ENCODE measurements at places on chromosomes 3 and 15. TPM values are rescaled to one million over a fixed set of nuclear protein-coding genes. Genes with fewer than 3 reads are reported as not detected.
A peak's percentile ranks its signal among the peaks of the same experiment; 100 is the strongest.

The TRPM1 gene
- not detected for total RNA-seq

The MUSTN1 gene
- total RNA-seq: 5.4 TPM

The NCEH1 gene
- 62.1 TPM for total RNA-seq

The GHSR gene
- total RNA-seq: not detected

The SH3BP5 gene
- total RNA-seq: 110 TPM

The DMXL2 gene
- total RNA-seq: 55.2 TPM

The UROC1 gene
- total RNA-seq: not detected

The RNF7 gene
- total RNA-seq: 68.6 TPM

The CCR3 gene
- 0.43 TPM for total RNA-seq

The SEMA3G gene
- 27.6 TPM for total RNA-seq

The PLSCR2 gene
- not detected for total RNA-seq

- H3K27ac ChIP-seq: no peak overlapping the region
- H3K4me1 ChIP-seq: peaks cover 21% of the 10 kb centered on the region
- no peaks in the 10 kb centered on the region for H3K27me3 ChIP-seq
These were observed 203.0 kb downstream of the THRB start for GRCh38 chr3:24291646-24292045.

GRCh38 chr15:58962662-58963565 lies 24.5 kb upstream of the RNF111 start:
- H3K4me1 ChIP-seq: no peaks in the 10 kb centered on the region
- DNase-seq: no peak
- H3K27me3 ChIP-seq: no peaks in the 10 kb centered on the region
- no peaks in the 10 kb centered on the region for H3K36me3 ChIP-seq
- no peak overlapping the region for H3K4me3 ChIP-seq

- H3K4me1 ChIP-seq: peaks cover 18% of the 10 kb centered on the region
- no peak overlapping the region for H3K27ac ChIP-seq
- no peaks in the 10 kb centered on the region for H3K36me3 ChIP-seq
- DNase-seq: no peak
- no peak overlapping the region for H3K4me3 ChIP-seq
- no peaks in the 10 kb centered on the region for H3K27me3 ChIP-seq
These were observed 5.4 kb downstream of the CLN6 start for GRCh38 chr15:68224108-68224507.

- DNase-seq: no peak
- peak overlapping the region; percentile 2 for H3K4me3 ChIP-seq
- H3K36me3 ChIP-seq: peaks cover 57% of the 10 kb centered on the region
- H3K27me3 ChIP-seq: no peaks in the 10 kb centered on the region
- H3K27ac ChIP-seq: peak overlapping the region; percentile 55
These were observed 8.1 kb downstream of the WDR82 start for GRCh38 chr3:52270252-52270754.

GRCh38 chr3:152650177-152650576 lies 184.8 kb upstream of the P2RY1 start:
- no peak for DNase-seq
- no peaks in the 10 kb centered on the region for H3K4me1 ChIP-seq
- no peak overlapping the region for H3K27ac ChIP-seq
- H3K27me3 ChIP-seq: no peaks in the 10 kb centered on the region

- DNase-seq: no peak
- no peaks in the 10 kb centered on the region for H3K27me3 ChIP-seq
- no peak overlapping the region for H3K4me3 ChIP-seq
- no peak overlapping the region for H3K27ac ChIP-seq
These were observed 28.4 kb upstream of the ARL8B start for GRCh38 chr3:5093731-5094130.

GRCh38 chr15:89442155-89442554 lies 54.2 kb downstream of the RHCG start:
- no peak overlapping the region for H3K4me3 ChIP-seq
- H3K27me3 ChIP-seq: peaks cover 6% of the 10 kb centered on the region
- H3K27ac ChIP-seq: no peak overlapping the region
- DNase-seq: peak; percentile 54
- no peaks in the 10 kb centered on the region for H3K36me3 ChIP-seq
- no peaks in the 10 kb centered on the region for H3K4me1 ChIP-seq

DNA sequence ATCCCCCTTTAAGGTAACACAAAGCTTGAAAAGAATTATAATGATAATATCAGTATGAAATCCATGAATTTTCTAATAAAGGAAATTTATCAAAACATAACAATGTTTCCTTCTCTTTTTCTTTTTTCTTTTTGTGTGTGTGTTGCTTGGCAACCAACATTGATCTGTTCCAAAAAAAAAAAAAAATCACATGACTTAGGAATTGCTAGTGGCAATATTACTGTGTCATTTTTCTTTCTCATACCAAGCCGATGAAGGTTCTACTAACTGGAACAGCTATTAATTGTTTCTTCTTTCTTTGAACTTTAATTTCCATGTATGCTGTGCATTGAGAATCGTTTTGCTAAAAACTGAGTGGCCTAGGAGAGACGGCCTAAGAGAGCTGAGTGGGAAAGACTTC lies 317.7 kb upstream of the ONECUT1 start:
- H3K27me3 ChIP-seq: no peaks in the 10 kb centered on the region
- H3K36me3 ChIP-seq: no peaks in the 10 kb centered on the region
- no peak overlapping the region for H3K27ac ChIP-seq
- no peak for DNase-seq

GRCh38 chr3:16262174-16262573 lies 2.6 kb downstream of the DPH3 start:
- H3K27me3 ChIP-seq: no peaks in the 10 kb centered on the region
- peaks cover 18% of the 10 kb centered on the region for H3K4me1 ChIP-seq
- no peak overlapping the region for H3K27ac ChIP-seq
- no peak for DNase-seq
- H3K4me3 ChIP-seq: no peak overlapping the region

GRCh38 chr3:37922721-37923568 lies 61.3 kb downstream of the CTDSPL start:
- DNase-seq: no peak
- H3K27ac ChIP-seq: peak overlapping the region; percentile 48
- H3K36me3 ChIP-seq: no peaks in the 10 kb centered on the region

DNA sequence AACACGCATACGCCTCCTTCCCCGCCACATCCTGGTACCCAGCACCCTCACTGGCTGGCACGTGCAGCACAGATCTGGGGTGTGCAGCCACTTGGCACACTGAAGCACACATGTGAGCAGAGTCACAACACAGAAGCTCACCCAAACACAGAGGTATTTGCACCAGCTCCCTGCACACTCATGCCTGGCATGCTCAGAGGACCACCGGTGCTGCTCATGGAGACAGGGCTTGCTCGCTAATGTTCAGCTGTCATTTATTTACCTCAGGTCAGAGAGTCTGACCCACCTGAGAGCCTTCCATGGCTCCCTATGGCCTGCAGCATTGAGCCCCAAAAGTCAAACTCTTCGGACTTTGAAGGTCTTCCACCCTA lies 70.4 kb downstream of the ADAMTS7 start:
- H3K4me3 ChIP-seq: no peak overlapping the region
- H3K27me3 ChIP-seq: no peaks in the 10 kb centered on the region
- no peak overlapping the region for H3K27ac ChIP-seq

DNA sequence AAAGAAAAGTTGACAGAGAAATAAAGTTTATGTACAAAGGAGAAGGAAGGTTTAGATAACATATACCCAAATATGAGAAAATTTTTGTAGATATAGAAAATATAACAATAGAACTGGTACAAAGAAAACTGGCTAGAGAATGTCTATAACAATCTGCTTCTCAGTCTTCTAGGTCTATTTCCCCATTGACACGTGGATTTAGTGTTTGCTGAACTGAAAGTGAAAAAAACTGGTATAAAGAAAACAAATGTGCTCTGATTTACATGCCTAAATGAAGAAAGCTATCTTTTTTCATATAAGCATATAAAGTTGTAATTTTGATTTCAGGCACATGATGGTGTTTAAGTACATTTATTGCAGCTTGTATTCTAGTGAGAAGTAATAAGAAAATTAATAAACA lies 9.8 kb downstream of the KCNMB2 start:
- no peaks in the 10 kb centered on the region for H3K36me3 ChIP-seq
- H3K27me3 ChIP-seq: no peaks in the 10 kb centered on the region
- no peaks in the 10 kb centered on the region for H3K4me1 ChIP-seq
- DNase-seq: no peak
- H3K4me3 ChIP-seq: no peak overlapping the region

DNA sequence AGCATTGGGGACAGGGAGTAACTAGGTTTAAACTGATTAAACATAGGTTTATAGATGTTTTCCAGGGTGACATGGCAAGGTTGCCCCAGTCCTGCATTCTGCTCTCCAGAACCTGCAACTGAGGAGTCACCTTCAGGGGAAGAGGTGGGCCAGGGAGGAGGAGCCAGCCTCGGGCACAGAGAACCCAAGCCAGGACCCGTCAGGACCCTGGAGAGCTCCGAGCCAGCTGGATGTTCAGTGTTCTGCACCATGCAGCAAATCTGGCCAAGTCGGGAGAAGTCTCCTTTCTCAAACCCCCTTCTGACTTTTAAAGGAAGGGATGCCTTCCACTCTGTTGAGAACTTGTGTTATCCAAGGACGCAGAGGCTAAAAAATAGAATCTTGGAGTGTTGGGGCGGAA lies 62.1 kb upstream of the SLC6A11 start:
- no peaks in the 10 kb centered on the region for H3K36me3 ChIP-seq
- no peaks in the 10 kb centered on the region for H3K4me1 ChIP-seq
- no peak overlapping the region for H3K4me3 ChIP-seq
- H3K27ac ChIP-seq: no peak overlapping the region
- H3K27me3 ChIP-seq: peaks cover 30% of the 10 kb centered on the region

GRCh38 chr3:14847613-14848541 lies 29.1 kb downstream of the FGD5 start:
- no peaks in the 10 kb centered on the region for H3K36me3 ChIP-seq
- peaks cover 20% of the 10 kb centered on the region for H3K4me1 ChIP-seq
- H3K4me3 ChIP-seq: no peak overlapping the region
- DNase-seq: peak; percentile 72

DNA sequence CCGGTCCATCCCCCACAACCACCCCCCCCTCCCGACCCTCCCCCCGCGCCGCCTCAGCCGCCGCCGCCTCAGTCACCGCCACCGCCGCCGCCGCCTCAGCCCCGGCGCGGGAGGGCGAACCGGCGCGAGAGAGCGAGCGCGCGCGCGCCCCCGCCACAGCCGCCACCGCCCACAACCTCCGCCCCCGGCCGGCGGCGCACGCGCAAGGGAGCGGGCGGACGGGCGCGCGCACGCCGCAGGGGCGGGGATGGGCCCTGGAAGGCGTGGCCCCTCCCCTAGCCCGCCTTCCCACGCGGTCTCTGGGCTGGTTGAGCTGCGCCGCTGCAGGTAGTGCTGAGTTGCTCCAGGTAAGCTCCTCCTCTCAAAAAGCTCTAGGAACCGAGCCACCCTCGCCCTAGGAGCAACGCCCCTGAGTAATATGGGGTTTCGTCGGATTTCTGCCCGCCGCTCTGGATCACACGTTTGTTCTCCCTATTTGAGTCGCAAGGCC lies at the start of gene TMCC1:
TMCC1 (minus strand) TSS at position 131 of the 490 bp plus-strand sequence.
- H3K27ac ChIP-seq: peak within 1 kb of the TSS; percentile 94
- peaks cover 39% of the 10 kb centered on the region for H3K4me1 ChIP-seq
- H3K36me3 ChIP-seq: no peaks in the 10 kb centered on the region
- no peaks in the 10 kb centered on the region for H3K27me3 ChIP-seq
- DNase-seq: peak; percentile 95

- no peak overlapping the region for H3K27ac ChIP-seq
- H3K27me3 ChIP-seq: no peaks in the 10 kb centered on the region
- peaks cover 2% of the 10 kb centered on the region for H3K36me3 ChIP-seq
- H3K4me3 ChIP-seq: no peak overlapping the region
- no peak for DNase-seq
These were observed 12.1 kb downstream of the NR2C2 start for GRCh38 chr3:14959359-14959943.

DNA sequence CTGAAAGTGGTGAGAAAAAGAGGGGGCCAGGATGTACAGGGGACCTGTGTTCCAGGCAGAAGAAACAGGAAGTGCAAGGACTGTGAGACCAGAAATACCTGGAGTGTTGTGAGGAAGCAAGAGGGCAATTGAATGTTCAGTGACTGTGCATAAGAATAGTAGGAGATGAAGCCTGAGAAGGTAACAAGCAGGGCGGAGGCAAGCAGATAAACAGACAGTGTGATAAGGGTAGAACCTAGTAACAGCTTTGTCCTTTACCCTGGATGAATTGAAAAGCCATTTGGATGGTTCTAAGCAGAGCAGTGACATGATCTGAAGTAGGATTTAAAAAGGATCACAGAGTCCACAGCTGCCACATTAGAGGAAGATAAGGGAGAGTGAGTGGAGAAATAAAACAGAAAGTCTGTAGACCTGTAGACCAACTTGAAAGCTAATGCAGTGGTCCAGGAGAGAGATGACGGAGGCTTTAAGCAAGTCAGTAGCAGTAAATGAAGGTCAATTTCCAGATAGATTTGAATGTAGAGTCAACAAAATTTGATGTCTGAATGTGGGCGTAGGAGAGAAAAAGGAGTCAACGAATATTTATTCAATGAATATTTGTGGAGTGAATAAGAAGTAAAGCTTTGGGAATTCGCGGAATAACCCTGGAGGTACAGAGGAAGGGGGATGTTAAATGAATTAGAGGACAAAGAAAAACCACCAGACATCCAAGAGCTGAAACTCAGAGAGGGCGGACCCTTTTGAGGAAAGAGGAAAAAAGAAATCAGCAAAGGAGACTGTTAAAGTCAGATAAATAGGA lies 4.2 kb upstream of the PLOD2 start:
- H3K36me3 ChIP-seq: no peaks in the 10 kb centered on the region
- DNase-seq: no peak
- peaks cover 10% of the 10 kb centered on the region for H3K4me1 ChIP-seq
- H3K4me3 ChIP-seq: no peak overlapping the region
- no peaks in the 10 kb centered on the region for H3K27me3 ChIP-seq

DNA sequence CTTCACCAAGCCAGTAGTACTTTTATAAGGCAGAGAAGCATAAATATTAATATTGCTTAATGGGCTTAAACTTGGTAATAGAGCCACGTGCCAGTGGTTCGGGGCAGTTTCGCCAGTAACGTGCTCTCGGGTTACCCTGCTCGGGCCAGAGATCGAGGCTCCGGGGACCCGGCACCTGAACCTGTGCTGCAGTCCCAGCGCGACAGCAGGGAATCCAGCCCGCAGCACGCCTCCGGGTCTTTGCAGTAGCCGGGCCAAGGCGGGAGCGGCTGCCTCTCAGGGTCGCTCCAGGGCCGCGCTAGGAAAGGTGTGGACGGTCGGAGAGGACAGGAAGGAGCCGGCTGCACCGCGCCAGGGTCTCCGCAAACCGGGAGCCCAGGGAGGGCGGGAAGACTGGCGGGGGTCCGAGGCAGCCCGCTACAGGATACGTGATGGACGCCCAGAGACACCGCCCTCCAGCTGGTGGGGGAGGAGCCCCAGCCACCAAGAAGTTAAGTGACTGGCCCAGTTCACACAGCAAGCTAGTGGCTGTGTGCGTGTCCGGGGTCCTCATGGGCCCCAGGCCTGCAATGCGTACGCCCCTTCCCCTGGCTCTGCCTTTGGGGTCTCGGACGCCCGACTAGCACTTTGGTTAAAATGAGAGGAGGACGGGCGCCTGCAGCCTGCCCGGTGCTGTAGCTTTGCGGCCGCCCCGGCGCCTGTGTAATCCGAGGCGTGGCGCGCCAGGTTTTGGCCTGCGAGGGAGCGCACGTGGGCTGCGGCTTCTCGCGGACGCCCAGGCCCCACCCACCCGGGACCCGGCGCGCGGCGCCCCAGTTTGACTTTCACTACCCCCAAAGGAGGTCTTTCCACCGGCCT lies 1.2 kb upstream of the PDE8A start:
- peaks cover 27% of the 10 kb centered on the region for H3K4me1 ChIP-seq
- H3K36me3 ChIP-seq: no peaks in the 10 kb centered on the region
- peak overlapping the region; percentile 95 for H3K4me3 ChIP-seq
- DNase-seq: peak; percentile 94
- peak overlapping the region; percentile 93 for H3K27ac ChIP-seq
- no peaks in the 10 kb centered on the region for H3K27me3 ChIP-seq

Measured in upper lobe of right lung (tissue), 1 donor.